ENCODE measurements at places on chromosomes 11 and 22.
A peak's percentile ranks its signal among the peaks of the same experiment; 100 is the strongest.

DNA sequence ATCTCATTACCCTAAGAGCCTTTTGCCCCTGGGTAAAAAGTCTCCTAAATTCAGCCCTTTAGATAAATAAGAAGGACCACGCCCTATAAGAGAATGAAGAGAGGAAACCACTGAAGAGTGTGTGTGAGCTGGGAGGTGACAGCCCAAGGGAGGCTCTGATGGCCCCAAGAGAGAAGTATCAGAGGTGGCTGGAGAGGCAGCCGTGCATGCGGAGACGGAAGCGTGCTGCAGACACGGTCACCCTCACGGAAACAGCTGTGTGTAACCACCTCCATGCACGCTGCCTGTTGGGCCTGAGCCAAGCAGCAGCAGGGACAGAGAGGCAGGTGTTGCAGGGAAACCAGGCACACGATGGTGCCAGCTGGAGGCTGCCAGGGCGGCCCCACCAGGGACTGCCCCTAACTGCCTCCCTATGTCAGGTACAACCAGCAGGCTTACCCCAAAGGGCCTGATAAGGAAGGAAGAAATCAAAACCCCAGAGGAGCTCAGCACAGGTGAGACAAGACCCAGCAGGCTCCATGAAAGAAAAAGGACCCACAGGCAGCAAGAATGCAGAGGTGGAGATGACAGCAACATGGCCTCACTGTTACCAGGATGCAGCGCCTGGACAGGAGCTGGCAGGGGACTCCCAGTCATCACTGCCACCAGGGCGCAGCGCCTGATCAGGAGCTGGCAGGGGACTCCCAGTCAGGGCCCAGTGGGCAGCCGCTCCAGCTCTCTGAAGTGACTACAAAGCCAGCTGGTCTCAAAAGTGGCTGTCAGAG, 7.8 kb downstream of the LARGE2 start:
- DNase-seq, result peak; percentile 94

DNA sequence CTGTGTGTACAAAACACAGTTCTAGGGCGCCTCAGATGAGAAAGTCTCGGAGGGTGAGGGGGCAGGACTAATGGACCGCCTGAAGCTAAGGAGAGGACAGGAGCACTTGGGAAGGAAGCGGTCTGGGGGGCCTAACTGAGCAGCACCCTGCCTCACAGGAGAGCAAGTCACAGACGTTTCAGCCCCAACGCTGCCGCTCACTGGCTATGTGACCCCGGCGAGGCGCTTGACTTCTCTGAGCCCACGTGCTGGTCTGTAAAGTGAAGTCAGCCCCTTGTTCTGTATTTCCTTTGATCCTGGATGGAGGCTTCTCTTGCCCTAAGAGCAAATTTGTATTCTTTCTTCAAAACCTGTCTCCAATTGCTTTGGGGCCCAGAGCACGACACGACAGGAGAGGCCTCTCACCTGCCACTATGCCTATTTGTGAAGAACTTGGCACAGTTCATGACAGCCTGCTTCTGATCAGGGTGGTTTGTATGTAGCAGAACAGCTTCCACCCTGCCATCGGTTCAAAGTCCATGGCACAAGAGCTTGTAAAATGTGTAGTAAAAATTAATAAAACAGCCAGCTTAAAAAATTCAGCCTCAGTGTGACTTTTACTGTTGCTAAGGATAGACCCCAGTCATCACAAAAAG, 59.1 kb downstream of the WNT11 start:
- no peak for DNase-seq

GRCh38 chr22:36160499-36160942, at the start of gene APOL3:
Gene APOL3, minus strand, starts transcription at chr22:36160755. Its CDS starts 11,700 bp downstream, at chr22:36149055.
- no peak for DNase-seq

- no peak for DNase-seq
Observed at GRCh38 chr11:60862171-60862570, 5.2 kb upstream of the ZP1 start.

DNA sequence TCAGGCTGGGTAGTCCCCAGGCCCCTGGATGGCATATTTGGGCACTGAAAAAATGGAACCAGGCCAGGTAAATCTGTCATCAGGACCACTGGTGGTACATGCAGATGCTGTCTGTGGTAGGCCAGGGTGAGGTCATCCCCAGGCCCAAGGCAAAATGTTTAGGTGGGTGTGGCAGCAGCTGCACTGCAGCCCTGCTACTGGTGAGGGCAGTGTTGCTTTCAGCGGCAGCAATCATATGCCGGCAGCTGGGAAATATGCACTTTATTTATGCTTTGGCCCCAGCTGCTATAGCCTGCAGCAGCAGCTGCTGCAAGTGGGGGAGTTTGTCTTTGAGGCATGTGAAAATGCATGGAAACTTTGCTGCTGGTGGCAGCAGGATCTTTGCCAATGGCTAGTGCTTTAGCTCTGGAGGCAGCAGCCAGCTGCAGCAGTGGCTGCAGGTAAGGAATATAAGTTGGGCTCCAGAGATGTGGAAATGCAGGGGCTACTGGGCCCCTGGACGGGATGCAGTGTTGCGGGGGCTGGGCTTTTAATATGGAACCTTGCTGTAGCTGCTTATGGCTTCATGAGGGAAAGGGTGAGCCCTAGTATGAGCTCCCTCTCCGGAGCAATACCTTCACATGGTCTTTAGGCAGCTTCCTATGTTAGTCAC, 365.7 kb upstream of the CADM1 start:
- peak; percentile 65 for DNase-seq

- DNase-seq, result no peak
Observed at GRCh38 chr22:28604966-28605761, 74.5 kb downstream of the TTC28 start.

- DNase-seq, result no peak
Observed at GRCh38 chr11:115920092-115920461, 415.9 kb upstream of the CADM1 start.

DNA sequence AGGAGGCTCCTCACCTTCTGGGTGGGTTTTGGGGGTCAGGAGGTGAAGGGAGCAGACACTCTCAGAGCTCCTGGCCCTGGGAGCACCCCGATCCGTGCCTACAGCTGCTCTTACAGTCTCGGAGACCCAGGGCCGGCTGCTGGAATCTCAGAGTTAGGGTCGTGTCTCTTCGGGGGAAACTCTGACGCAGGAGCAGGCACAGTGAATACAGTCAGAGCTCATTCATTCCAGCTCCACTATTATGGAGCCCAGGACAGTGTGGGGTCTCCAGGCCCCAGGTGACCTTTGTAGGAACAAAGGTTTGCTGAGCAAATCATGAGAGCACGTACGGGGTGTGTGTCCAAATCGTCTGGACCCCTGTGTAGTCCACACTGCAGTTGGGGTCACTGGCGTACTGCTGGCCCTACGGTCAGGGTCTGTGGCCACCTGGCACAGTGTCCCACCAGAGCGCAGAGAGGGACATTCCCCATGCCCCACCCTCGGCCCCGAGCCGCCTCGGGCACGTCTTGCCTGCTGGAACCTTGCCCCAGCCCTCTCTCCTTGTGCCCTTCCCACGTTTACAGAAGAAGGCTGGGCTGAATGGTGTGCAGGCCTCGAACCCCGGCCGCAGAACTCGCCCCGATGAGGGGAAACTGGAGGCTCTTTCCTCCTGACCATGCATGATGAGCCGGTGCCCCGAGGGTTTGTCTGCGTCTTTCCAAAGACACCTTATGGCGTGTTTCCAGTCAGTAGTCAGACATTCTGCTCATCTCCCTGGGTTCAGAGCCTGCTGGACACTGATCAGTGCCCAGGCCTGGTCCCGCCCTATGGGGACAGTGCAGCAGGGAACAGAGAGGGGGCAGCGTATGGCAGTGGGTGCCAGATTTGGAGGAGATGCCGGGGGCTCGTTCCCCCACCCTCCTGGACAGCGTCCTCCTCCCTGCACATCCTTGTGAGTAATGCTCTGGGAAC, 1166.6 kb downstream of the BRD1 start:
- no peak for DNase-seq

GRCh38 chr11:61853698-61854169, 25.6 kb downstream of the FADS2 start:
- no peak for DNase-seq

DNA sequence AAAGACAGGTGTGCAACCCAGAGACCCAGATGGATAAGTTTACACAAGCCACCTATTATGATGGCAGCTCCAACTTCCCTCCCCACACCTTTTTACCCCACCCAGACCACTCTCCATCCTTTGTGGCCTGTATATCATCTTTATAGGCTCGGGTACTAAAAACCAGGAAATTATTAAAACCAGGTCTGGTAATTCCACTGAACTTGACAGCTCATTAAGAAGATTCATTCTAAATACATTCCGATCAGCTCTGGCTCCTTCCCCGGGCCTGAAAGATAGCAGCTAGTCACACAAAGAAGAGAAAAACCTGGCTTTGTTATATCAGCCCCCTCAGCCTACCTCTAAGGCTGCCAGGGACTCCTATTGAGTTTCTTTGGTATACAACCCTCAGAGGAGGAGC, 67.9 kb upstream of the API5 start:
- no peak for DNase-seq

DNA sequence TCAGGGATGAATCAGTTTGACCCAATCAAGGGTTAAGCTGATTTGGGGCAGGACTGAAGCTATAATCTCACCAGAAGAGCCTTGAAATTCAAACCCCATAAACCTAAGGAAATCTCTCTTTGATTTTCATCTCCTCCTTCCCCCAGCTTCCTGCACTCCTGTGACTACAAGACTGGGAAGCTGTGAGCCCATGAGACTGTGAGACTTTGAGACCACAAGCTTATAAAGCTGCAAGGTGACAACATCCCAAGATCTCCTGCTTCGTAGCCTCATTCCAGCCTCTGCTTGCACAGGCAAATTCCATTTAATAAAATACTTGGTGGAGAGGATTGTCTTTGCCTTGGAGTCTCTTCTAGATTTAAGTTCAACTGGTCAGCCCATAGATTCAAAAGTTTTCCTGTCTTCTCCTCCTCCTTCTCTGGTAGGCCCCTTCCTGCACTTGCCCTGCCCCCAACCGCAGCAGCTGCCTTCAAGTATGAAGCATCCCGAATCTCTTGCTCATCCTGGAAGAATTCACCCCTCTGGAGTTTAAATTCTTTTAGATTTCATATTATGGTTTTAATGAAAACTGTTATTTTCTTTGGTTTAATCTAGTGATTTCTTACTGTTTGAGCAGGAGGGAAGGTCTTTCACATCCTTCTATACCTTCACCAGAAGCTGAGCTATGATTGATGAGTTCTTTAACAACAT, 42.1 kb downstream of the PAMR1 start:
- DNase-seq, result no peak

DNA sequence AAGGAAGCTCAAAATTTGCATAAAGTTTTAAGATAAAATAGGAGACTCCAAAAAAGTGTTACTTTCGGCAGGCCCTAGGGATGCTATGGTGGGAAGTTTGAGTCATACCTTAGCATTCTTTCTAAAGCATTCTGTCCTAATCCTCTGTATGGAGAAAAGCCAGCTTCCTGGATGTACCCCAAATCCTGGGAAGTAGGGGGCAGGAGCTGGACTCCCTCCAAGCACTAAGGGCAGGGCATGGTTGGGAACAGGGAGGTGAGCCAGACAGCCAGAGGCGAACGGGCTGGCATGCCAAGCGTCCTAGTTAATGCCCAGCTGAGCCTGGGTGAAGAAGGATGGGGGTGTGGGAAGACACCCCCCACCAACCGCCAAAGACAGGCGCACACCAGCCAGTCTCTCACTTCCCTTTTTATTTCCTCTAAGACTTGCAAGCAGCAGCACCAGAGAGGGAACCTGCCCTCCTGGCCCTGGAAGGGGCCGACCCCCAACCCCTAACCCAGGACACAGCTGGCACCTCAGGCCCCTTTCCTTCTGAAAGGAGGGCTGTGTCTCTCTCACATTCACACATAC, 23.9 kb downstream of the RTN4RL2 start:
- DNase-seq, result no peak

- no peak for DNase-seq
Observed at GRCh38 chr11:18731441-18731840, 5.5 kb upstream of the IGSF22 start.

DNA sequence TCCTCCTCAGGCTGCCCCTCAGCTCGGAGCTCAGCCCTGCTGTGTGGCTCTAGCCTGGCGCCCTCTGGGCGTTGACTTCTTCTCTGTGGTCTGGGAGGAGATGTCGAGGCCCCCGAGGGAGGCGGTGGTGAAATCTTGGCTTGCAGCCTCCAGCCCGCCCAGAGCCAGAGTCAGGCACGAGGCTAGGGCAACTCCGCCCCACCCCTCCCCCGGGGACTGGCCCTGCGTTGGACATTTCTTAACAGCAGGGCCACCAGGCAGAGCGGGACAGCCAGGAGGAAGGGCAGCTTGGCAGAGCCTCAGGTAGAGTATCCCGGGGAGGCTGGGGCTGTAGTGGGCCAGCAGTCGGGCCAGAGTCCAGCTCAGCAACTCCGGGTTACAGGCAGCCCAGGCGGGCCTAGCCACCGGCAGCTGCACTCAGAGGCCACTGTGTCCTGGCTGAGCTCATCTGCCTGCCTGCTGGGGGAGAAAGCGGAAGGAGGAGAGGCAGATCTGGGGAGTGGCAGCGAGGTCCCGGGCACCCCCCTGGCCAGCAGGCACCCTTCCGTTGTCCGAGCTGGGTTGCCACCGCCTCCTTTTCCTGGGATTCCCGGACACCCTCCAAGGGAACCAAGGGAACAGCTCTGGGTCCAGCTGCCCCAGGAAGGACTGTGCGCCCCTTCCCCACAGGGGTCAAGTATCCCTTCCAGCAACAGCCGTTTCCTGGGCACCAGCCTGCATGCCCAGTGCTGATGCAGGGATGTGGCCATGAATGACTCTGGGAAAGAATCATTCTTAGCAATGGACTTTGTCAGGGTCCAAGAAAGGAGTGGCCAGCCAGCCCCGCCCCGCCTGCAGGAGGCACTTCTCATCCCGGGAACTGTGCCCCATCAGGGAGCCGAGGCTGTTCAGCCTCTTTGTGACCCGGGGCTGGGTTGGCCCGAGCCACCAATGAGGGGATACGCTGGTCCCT, at the start of gene ALDH3B1:
Gene ALDH3B1, plus strand, starts transcription at position 238 of the 952 bp plus-strand sequence. CDS start 4,971 bp downstream, outside the sequence.
- no peak for DNase-seq

GRCh38 chr11:128512474-128512996, 74.8 kb downstream of the ETS1 start:
- no peak for DNase-seq

DNA sequence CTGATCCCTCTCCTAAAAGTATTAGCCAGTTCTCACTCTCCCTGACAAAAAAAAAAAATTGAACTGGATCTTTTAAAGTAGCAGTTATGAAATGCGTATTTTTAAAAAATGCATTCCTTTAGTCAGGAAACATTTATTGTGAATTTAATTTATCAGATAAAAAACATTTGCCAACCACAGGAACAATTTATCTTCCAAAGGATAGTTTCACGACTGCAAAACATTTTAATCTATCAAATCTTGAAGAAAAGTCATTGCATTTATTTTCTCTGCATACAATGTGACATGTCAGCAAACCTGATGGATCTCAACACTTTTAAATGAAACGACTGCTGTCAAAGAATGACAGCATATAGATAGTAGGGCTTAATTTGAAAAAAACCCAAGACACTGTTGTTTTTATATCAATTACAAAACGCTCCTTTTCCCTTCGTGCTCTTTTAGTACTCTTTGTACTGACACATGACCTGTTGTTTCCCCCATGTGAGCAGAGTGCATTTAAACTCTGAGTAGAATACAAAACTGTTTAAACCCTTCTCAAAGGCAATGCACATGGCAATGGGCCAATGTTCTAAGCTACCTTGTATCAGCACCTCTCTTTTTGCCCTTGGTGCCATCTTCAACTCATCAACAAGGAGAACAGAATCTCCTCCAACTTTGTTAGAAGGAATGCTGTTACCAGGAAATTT, 107.0 kb downstream of the ATG16L2 start:
- no peak for DNase-seq

GRCh38 chr11:64802370-64803157, 450 bp downstream of the MAP4K2 start:
- DNase-seq, result no peak

Measured in NCI-H774 (cell line).